Activated CD4-positive, alpha-beta memory T cell treated with anti-CD3 and anti-CD28 coated beads, Interleukin-2, amount 10 ng/mL, durations not matched to agents 7 days and 5 days (primary cell): ENCODE measurements at places on chromosomes 5 and 9. TPM values are rescaled to one million over a fixed set of nuclear protein-coding genes. Genes with fewer than 3 reads are reported as not detected.

The ADAMTS2 gene
- total RNA-seq: not detected

The PCDHB13 gene
- not detected for total RNA-seq

DNA sequence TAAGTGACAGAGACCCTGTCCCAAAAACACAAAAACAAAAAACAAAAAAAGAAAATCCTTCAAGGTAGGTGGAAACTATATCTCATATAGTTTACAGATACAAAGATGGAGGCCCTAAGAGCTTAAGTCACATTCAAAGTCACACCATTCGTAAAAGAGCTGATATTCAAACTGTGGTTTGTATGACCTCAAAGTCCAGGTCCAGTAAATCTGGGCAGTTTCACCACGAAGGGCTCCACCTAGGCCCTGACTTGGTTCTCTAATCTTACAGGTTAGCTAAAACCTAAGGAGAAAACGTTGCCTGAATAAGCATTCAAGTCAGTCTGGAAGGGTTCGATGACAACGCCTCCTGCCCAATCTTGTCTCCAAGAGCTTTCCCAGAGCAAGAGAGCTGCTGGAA, 44.1 kb downstream of the SUSD1 start:
- no peak for DNase-seq
- no peaks in the 10 kb centered on the region for H3K4me1 ChIP-seq
- no peaks in the 10 kb centered on the region for H3K27me3 ChIP-seq
- peaks cover 35% of the 10 kb centered on the region for H3K36me3 ChIP-seq

DNA sequence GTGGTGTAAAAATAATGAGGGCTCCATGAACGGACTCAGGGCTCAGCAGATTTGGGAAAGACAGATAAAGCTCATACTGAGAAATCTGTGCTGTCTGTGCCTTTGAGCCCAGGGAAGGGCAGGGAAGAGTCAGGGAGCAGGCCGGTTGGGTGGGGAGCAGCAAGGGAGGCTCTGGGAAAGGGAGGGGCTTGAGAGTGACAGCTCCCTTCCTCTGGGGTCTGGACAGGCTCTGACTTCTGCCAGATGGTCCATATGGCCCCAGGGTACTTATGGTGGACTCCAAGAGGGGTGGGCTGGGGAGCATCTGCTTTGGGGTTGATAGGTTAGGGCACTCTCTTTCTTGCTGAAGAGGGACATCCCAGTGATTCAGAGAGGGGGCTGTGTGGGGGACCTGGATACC, 2.1 kb downstream of the NPR2 start:
- peaks cover 26% of the 10 kb centered on the region for H3K4me1 ChIP-seq
- DNase-seq: no peak
- H3K36me3 ChIP-seq: no peaks in the 10 kb centered on the region
- no peaks in the 10 kb centered on the region for H3K27me3 ChIP-seq

- no peak overlapping the region for H3K27ac ChIP-seq
- H3K4me1 ChIP-seq: no peaks in the 10 kb centered on the region
- no peak for DNase-seq
Observed at GRCh38 chr5:94777056-94777880, 158.8 kb downstream of the SLF1 start.

DNA sequence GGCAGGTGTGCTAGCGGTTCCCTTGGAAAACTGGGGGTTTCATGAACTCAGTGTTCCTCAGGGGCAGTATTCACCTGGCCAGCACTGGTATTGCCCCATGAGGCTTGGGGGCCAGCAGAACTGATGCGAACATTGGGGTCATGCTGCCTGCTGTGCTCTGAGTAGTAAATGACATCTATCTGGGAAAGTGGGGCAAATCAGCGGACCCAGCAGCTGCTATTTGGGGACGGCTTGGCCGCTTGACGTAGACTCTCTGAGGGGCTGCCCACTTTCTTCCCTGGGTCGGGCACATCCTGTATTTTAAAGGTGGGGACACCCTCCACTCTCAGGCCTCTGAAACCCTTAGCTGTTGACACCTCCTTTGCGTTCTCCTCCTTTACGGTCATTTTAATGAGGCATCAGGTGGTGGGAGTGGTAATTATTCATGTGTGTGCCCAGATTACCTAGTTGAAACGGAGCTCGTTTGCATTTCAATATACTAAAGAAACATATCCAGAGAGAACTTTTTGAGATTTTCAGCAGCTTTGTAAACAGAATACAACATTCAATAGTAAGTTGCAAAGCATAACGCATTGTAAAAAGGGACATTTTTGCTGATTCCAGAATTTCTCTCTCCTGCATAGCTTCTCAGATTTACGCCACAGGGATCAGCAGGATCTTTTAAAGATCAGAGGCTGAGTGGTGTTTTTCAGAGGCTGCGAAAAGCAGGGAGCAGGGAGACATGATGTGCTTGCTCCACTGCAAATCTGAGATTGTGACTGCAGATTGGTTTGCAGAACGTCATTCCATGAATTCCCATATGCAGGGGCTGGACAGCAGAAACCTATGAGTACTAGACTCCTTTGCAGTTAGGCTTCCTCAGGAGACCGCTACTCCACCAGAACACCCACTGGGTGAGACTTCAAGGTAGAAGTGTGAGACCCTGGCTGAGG, 56.8 kb upstream of the ZFR start:
- no peaks in the 10 kb centered on the region for H3K36me3 ChIP-seq
- H3K27ac ChIP-seq: no peak overlapping the region
- no peak for DNase-seq
- peaks cover 11% of the 10 kb centered on the region for H3K27me3 ChIP-seq

The ANXA2R gene
- total RNA-seq: 28.3 TPM

- H3K27ac ChIP-seq: no peak overlapping the region
- H3K36me3 ChIP-seq: no peaks in the 10 kb centered on the region
- H3K4me3 ChIP-seq: no peak overlapping the region
Observed at GRCh38 chr9:78585909-78586308, 289.0 kb downstream of the PSAT1 start.

- no peaks in the 10 kb centered on the region for H3K27me3 ChIP-seq
- H3K4me1 ChIP-seq: peaks cover 39% of the 10 kb centered on the region
- no peak for DNase-seq
- H3K4me3 ChIP-seq: no peak overlapping the region
- peaks cover 12% of the 10 kb centered on the region for H3K36me3 ChIP-seq
- no peak overlapping the region for H3K27ac ChIP-seq
Observed at GRCh38 chr5:56733580-56733979, 81.8 kb upstream of the MAP3K1 start.

DNA sequence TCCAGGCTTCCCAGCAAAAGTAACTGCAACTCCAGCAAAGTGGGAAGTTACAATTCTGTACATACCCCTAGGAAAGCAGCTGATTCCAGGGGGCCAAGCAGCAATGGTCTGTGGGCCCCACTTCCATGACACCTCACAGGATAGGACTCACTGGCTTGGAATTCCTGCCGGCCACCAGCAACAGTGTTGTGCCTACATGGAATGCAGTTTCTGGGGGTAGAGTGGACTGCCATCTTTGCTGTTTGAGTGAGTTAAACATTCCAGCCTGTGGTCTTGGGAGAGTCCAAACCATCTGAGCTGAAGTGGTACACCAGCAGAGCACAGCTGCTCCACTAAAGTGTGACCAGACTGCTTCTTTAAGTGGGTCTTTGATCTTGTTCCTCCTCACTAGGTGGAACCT, 13.4 kb upstream of the FBN2 start:
- H3K4me3 ChIP-seq: no peak overlapping the region
- H3K27ac ChIP-seq: no peak overlapping the region
- H3K36me3 ChIP-seq: no peaks in the 10 kb centered on the region
- no peak for DNase-seq

The HMGCR gene
- 94.5 TPM for total RNA-seq

DNA sequence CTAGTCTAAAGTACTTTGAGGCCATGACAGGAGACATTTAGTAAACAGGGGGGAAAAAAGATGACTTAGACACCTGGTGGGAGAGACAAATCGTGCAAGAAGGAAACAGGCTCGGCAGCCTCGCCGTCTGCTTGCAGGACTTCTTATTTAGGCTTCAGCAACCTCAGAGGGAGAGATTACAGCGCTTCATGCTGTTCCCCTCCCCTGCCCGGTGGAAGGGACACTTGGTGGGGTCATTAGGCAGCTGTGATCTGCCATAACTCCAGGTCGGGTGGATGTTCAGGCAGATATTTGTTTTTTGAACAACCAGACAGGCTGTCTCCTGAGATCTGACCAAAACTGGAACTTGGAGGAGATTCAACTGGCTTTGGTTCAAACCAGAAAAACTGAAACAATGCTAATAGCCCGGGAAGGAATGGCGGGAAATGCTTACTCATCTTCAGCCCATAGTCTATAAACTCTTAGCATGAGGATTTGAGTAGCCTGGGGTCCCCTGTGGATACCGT, 38.1 kb upstream of the CD180 start:
- no peaks in the 10 kb centered on the region for H3K36me3 ChIP-seq
- no peak for DNase-seq
- peaks cover 4% of the 10 kb centered on the region for H3K27me3 ChIP-seq
- H3K4me3 ChIP-seq: no peak overlapping the region

DNA sequence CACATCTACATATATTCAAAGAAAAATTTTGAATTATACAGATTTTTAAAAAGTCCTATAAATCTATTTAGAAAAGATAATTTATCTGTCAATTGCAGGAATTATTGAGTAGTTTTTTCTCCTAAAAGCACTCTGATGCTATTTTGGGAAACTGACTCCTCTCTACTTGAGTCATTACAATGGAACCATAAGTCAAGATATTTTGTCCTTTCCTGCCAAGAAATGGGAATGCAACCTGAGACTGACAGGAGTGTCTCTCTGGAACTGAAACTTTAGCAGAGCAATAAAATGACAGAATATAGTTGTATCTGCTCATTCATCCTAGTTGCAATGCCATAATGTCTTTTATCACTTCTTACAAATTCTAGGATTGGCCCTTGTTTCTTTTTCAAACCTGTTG, 48.6 kb downstream of the CARTPT start:
- H3K36me3 ChIP-seq: no peaks in the 10 kb centered on the region
- no peak overlapping the region for H3K27ac ChIP-seq
- H3K4me1 ChIP-seq: no peaks in the 10 kb centered on the region
- no peak overlapping the region for H3K4me3 ChIP-seq
- no peak for DNase-seq
